ENCODE measurements at places on chromosomes 2 and 18.

DNA sequence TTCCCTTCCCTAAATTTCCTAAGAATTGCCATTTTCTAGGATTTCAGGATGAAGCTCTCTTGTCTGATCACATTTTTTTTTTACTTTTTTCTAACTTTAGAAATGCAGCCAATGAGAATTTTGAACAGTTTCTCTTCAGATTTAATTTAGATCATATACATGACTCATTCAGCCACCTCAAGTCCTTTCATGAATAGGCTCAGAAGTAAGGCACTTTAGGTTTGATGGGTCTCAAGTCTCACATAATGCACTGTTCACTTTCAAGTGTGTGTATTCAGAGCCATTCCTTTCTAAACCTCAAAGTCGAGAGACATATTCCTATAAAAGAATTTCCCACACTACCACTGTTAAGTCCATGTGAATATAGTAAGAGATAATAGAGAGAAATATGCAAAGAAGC lies 614.1 kb upstream of the VRK2 start:
- DNase-seq, result no peak

GRCh38 chr2:177250461-177250860 lies 14.1 kb downstream of the NFE2L2 start:
- DNase-seq, result no peak

DNA sequence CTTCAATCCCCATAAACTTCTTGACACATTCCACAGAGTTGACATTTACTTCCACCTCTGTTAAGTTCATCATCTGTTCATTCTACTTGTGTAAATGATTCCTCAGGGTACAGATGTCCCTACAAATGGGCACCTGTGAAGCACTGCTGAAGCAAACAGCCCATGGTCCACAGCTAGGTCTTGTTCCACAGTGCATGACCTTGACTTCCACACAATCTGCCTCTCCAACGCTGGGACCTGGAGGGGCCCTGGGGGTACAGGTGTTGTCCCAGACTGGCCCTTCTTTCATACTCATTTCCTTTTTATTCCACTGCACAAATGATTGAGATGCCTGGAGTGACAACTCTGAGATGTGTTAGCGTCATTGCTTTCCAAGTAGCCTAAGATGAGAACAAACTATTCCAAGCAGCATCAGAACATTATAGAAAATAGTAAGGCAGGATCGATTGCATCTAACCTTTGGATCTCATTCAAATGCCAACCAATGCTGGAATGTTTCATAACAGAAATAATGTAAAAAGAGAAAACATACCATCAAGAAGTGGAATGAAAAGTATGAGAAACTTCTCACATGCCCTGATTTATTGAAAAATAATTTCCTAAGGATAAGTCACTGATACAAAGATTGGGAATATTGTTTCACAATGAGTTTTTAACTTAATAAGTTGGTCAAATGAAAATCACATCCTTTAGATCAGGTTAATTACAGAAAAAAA lies 31.2 kb downstream of the PIEZO2 start:
- no peak for DNase-seq

DNA sequence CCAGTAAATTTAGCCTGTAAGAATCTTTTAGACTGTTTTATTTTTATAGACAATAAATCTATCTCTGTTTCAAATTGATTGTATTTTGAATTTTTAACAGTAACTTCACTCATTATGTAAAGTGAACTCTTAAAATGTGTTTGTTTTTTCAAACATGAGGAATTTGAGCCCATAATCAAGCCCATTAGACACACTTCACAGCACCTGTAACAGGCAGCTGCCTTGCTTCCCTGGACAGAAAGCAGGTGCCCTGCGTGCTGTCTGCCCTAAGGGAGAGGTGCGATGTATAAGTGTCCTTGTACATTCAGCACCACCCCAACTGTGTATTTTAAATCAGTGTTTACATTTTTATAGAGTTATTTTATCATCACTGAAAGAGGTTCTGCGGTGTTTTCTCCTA lies 186.5 kb upstream of the TPO start:
- DNase-seq, result no peak

DNA sequence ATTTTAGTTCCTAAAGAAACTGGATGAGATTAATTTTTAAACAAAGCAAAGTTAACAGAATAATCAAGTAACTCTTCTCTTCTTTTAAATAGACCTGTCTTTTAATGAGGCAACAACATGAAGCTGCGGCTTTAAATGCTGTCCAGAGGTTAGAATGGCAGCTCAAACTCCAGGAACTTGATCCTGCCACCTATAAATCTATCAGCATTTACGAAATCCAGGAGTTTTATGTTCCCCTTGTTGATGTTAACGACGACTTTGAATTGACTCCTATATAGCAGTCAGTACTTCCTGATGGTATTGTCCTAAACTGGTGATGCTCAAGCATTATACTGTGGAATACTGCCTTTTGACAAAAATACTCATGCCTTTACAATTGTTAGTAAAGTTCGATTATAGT lies 53.7 kb upstream of the TWSG1 start:
- DNase-seq, result no peak

- no peak for DNase-seq
Measured at GRCh38 chr2:101820519-101820918, 123.0 kb downstream of the MAP4K4 start.

- DNase-seq, result no peak
Measured at GRCh38 chr2:129812071-129812470, 167.4 kb upstream of the RAB6C start.

DNA sequence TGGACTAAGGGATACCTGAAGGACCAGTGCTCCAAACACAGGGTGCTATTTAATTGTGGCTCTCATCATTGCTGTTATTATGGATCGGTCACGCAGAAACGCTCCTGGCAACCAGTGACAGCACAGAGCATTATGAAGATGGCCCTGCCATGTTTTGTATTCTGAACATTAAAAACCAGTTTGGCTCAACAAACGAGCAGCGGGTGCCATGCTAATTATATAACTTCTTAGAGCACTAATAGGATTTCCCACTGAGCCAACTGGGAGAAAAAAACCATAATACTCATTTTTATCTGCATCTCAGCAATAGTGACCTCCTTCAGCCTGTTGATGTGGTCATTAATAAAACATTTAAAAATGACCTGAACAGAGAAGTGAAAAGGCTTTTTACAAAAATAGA lies 212.8 kb downstream of the STK39 start:
- no peak for DNase-seq

GRCh38 chr2:9964334-9964980 lies 13.0 kb downstream of the GRHL1 start:
- DNase-seq, result no peak

- no peak for DNase-seq
Measured at GRCh38 chr2:188601391-188601790, 309.7 kb downstream of the GULP1 start.

DNA sequence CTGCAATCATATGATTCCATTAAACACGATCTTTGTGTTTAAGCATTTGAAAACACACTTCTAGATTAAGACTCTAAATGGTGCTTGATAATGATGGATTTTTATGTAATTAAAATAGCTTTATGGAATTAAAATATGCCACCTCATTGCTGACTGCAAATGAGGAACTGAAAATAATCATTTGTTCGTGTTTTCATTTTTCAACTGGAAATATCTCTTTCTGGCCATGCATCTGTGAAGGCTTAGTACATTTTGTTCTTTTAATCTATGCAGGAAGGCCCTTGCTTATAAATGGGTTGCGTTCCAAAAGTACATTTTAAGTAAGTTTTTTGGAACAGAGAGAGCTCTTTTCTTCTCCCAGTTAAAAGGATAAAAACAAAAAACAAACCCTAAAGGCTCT lies 125.5 kb downstream of the MC4R start:
- no peak for DNase-seq

GRCh38 chr2:179354739-179355537 lies 90.3 kb upstream of the SESTD1 start:
- DNase-seq, result no peak

DNA sequence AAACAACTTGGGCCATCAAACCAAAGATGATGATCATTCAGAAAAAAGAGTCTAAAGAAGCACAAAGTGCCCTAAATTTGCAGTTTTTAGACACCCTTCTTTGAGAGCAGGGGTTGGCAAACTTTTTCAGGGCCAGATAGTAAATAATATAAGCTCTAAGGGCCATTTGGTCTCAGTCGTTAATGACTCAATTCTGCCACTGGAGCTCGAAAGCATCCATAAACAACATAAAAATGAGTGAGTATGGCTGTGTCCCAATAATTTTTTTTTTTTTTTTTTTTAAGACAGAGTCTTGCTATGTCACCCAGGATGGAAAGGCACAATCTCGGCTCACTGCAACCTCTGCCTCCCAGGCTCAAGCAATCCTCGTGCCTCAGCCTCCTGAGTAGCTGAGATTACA lies 152.3 kb downstream of the DTNB start:
- no peak for DNase-seq

GRCh38 chr2:170711196-170711773 lies 3.9 kb upstream of the SP5 start:
- DNase-seq, result no peak

GRCh38 chr2:215002500-215002899 lies 135.9 kb downstream of the ABCA12 start:
- DNase-seq, result no peak

DNA sequence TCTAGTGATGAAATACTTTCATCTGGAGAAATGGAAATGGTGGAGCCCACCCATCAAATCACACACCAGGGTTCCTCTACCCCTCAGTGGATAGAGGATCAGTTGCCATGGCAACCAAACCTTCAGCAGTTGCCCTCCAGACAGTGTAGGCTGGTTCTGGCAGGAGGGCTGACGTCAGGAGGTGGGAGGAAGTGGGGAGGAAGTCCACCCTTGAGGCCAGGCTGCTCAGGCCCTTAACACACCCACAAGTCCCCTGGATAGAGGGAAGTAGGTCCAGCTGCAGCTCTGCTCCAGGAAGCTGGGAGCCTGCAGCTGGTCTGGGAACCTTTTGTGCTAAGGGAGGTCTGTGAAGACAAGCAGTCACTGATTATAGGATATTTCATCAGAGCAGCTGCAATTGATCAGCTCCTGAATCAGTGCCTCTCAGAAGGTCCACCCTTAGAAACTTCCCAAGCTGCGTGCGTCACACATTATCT lies 186.6 kb downstream of the MTX2 start:
- DNase-seq, result no peak

DNA sequence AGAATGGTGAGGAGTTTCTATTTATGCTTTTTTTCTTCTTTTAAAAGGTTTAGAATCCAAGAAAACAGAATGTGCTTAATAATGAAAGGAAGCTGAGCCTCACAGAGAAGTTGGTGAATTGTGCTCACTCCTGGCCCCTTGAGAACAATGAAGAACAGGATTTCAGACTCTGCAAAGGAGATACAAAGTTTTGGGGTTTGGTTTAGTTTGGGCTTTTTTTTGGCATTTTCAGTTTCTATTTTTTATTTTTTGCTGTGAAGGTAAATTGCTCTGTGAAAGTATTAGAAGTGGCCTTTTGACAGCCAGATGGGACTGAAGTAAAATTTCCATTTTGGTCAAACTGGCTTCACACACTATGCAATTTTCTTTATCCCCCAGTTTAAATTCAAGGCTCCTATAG lies 247.3 kb upstream of the GYPC start:
- no peak for DNase-seq

DNA sequence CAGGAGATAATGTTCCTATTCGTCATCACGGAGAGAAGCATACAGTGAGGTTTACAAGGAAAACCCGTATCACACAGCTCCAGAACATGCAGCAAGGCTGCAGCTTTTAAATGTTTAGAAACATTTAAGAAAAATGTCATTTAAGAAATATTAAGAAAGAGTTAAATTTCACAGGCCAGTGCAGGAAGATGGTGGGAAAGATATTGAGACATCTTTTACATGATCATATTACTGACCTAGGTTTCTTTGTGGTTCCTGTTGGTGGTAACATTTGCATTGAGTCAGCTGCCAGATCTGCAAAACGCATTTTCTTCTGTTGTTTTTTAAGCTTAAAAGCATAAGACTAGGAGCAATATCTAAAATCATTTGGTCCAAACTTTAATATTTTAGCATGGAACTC lies 44.9 kb downstream of the CPO start:
- DNase-seq, result no peak

- DNase-seq, result no peak
Measured at GRCh38 chr2:196750977-196751631, 48.4 kb downstream of the GTF3C3 start.

DNA sequence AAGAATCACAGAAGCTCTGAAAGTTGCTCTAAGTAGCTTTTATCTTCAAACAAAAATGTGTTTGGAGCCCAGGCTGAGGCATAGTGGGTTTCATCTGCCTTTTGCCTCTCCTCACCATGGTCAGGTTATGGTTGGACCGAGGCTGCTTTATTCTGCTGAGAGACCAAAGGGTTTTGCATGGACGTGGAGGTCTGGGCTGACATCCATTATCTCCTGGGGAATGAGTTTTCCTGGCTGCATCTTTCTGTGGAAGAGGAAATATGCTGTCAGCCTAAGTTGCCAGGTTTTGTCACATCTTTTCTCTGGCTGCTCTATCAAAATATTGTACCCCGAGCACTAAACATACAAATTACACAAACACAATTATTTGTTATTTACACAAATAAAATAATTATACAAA lies 223.2 kb downstream of the LDLRAD4 start:
- no peak for DNase-seq

All from amygdala (tissue), 56 donors.